ENCODE measurements at places on chromosomes 1 and 21. TPM values are rescaled to one million over a fixed set of nuclear protein-coding genes. Genes with fewer than 3 reads are reported as not detected.

DNA sequence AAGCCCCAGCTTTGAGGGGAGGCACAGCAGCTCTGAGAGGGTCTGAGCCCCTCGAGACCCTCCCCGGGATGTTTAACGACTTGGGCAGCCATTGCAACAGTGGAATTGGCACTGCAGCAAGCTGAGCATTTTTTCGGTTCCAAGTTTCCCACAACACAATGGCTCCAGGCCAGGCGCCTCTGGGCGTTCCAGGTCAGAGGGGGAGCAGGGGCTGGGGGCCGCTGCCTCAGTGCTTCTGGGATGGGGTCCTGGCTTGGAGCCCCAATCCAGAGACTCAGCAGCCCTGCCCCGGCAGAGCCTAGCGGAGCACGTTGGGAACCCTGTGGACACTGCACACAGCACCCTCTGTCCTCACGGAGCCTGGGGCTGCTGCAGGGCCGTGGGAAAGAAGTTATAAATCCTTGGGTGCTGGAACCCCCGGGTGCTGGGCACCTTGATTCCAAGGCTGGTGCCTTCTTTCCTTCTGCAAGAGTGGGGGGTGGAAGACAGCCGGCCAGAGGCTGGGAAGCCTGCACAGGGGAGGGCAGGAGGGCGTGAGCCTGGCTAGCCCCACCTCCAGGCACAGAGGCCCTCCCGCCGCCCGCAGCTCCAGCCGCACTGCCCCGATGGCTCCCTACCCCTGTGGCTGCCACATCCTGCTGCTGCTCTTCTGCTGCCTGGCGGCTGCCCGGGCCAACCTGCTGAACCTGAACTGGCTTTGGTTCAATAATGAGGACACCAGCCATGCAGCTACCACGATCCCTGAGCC is 50.1 kb downstream of the COL18A1 start:
- DNase-seq: peak; percentile 35

DNA sequence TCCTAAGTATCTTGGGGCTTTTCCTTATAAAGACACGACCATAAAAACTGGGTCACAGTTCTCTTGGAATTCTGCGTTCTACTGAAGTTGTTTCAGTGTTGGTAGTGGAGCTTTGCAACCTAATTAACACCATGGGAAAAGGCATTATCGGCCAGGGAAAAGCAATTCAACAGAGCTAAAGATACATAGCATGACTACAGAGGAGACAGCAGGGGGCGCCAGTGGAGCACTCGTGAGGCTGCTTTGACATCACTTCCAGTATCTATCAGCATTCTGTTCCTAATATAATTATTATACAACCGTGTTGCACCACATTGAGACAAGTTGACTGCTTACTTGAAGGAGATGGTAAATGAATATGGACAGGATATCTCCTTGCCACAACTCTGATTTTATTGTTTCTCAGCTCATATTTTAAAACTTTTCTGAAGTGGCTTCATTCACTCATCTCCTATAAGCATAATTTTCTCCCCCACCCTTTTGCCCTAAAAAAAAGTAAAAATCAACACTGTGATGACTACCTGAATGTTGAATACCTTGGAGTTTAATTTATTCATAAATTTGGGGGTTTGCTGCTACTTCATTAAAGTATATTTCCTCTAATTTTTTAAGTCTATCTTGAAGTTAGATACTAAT is 39.4 kb downstream of the ZP4 start:
- DNase-seq: peak; percentile 23

DNA sequence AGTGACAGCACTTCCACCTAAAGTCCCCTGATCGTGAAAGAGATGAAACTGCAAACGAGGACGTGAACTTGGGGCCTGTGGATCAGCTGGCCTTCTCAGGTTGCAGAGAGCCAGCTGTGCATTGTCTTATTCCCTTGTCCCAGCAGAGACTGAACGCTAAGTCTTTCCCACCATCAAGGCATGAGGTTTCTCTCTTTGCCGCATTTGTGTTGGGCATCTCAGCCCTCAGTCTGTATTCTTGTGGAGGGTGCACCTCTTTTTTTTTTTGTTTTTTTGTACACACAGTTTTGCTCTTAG is 71.4 kb downstream of the KIF26B start:
- DNase-seq: no peak

DNA sequence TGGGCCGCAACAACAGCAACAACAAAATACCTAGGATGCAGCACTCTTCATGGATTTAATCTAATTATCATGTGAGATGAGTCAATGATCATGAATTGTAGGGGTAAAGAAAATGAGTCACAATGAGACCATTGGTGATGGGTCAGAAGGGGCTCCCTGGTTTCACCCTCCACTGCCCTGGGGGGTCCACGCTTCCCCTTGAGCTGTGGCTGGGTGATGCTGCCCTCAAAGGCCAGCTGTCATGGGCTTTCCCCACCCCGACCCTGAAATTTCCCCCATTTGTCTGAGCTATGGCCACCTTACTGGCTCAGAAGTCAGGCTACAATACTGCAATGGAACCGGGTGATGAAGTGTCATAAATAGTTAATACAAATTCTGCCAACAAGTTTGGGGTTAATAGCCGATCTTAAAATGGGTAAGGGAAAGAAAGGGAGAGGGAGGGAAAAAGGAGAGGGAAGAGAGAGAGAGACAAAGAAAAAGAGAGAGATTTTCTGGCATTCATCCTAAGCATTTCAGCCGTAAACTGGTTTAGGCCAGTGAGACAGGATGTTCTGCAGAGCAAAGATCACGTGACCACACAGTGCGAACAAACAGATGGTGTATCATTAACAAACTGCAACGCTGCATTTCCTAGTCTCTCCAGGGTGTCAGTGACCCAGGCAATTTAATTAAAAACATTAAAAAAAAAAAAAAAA is 143.4 kb upstream of the ERRFI1 start:
- peak; percentile 74 for DNase-seq

DNA sequence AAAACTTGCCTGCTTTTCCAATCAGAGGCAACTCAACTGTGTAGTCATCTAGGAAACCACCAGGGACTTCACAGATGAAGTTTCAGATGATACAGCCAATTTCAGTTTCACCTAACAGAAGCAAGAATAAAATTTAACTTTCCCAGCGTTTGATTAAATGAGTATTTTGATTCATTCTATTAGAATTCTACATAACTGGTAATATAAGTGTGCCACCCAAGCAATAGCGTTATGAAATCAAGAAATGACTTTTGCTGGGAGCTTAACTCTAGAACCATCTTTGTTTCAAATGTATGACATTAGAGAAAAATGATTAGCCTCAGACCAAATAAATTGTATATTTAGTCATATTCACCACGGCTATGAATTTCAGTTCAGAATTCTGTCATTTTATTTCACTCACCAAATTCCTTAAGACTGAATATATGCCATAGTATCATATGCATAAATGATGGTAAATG is 239.3 kb downstream of the NRIP1 start:
- DNase-seq: no peak

RUNX3 gene
- total RNA-seq: 144 TPM

DNA sequence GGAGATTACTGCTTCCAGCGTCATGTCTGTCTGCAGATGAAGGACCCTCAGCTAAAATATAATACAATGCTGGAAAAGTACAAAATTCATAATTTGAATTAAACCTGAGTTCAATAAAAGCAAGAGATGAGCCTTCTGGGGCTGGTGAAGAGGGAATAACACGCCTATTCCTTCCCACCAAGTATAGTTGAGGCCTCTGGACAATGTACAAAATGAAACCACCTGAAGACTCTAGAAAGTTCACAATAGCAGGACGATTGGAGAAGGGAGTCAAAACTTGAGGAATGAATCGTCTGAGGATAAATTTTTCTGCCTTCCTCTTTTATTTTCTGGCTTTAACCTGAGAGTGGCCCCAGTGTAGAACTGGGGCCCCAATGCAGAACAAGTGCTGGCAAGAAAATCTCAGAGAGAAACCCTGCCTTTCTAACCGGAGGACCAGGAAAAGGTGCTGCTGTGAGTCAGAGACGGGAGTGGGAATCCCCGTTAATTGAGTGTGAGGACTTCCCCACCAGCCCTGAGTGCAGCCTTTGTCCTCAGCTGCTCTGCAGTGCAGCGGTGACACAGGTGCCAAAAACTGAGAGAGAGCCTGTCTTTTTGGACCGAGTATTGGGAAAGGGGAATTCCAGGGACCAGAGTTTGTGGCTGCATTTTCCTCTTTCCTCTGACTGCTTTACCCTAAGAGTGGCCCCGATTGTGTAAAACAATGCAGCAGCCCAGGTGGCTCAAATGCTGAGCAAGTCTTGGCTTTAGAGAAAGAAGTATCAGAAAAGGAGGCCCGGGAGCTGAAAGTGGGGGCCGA is 264.9 kb downstream of the DYRK1A start:
- no peak for DNase-seq

FCER1A gene
- not detected for total RNA-seq

AIM2 gene
- total RNA-seq: 1.8 TPM
